NCI-H524 treated with DMSO at 0.1 percent for 48 hours (cell line): ENCODE measurements at places on chromosomes 13 and 19.

- DNase-seq: no peak
Measured at GRCh38 chr19:52670046-52670445, 31.9 kb upstream of the ZNF83 start.

GRCh38 chr13:25777509-25777908 is 274.3 kb downstream of the SHISA2 start:
- DNase-seq: no peak

DNA sequence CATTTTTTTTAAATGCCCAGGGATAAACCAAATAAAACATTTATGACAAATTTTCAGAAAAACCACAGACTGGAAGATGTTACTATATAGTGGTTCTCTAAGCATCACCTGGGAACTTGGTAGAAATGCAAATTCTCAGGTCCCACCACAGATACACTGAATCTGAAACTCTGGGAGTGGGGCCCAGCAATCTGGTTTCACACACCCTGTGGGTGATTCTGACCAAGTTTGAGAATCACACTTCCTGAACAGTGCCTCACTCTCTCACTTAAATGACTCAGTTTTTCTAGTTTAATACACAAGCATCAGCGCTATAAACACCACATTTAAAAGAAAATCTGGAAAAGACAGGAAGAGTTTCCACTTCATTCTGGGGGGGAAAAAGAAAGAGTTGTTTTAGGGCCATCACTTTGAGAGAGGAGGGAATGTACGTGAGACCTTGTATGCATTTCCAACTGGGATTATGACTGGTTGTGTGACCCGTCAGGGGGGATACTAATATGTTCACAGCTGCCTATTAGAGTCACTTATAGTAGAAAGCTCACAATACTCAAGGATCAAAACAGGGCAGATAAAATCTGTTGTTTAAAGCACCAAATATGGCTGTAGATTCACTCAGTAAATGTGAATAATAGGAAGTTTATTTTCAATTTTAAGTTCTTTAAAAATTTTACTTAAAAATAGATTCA is 567.7 kb downstream of the GPC6 start:
- DNase-seq: no peak

- no peak for DNase-seq
Measured at GRCh38 chr13:99836291-99836690, 135.3 kb downstream of the ZIC5 start.

DNA sequence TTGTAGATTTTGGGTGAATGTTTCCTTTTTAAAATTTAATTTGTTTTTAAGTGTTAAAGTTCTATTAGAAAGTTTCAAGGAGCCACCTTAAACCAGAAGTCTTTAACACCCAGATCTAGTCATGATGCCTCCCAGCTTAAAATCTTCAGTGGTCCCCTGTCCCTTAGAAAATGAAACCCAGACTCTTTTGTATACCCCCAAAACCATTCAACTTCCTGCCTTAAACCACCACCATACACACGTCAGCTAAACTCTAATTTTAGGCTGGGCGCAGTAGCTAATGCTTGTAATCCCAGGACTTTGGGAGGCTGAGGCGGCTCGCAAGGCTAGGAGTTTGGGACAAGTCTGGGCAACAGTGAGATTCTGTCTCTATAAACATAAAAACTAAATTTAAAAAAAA is 37.9 kb downstream of the N4BP2L1 start:
- no peak for DNase-seq

- peak; percentile 5 for DNase-seq
Measured at GRCh38 chr19:53195265-53195903, 2.2 kb upstream of the ZNF665 start.

GRCh38 chr19:31226151-31226935 is 122.9 kb downstream of the TSHZ3 start:
- no peak for DNase-seq

DNA sequence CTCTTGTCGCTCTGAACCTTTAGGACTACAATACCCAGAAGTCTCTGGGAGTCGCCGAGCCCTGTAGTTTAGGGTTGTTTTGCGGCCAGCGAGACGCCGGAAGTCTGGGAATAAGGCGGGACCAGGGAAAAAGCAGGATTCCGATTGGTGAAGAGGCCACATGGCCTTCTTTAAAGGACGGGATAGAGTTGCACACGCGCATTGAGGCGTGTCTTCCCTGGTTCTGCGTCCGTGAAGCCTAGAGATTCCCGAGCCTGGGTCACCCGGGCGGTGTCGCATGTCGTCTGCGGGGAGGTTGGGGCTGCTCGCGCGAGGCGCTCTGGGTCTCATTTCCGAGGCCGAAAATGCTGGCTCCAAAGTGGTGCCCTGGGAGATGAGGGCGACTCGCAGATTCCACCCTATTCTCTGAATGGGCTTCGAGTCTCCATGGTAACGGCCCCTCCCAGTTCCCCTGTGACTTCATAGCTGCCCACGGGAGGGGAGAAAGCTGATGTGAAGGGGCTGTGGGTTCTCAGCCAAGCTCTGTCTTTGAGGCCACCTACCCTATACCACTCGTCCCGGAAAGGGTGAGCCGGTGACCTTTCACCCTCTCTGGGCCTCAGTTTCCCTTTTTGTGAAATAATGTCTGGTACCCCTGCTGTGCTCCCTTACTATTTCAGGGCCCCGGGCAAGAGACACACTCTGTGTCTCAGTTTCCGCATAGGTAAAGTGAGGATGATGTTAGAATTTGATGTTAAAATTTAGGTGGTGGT is 614 bp upstream of the ZSCAN5A start:
- DNase-seq: peak; percentile 90
